ENCODE measurements at places on chromosomes 7 and 10.

- no peak for DNase-seq
These were observed 47.7 kb upstream of the INPP5A start for GRCh38 chr10:132489704-132490534.

GRCh38 chr10:106338486-106338885 lies 826.0 kb downstream of the SORCS1 start:
- no peak for DNase-seq

- no peak for DNase-seq
These were observed 49.7 kb downstream of the UNC5B start for GRCh38 chr10:71262027-71262426.

- DNase-seq = no peak
These were observed 80.3 kb upstream of the RHOBTB1 start for GRCh38 chr10:61024151-61024855.

DNA sequence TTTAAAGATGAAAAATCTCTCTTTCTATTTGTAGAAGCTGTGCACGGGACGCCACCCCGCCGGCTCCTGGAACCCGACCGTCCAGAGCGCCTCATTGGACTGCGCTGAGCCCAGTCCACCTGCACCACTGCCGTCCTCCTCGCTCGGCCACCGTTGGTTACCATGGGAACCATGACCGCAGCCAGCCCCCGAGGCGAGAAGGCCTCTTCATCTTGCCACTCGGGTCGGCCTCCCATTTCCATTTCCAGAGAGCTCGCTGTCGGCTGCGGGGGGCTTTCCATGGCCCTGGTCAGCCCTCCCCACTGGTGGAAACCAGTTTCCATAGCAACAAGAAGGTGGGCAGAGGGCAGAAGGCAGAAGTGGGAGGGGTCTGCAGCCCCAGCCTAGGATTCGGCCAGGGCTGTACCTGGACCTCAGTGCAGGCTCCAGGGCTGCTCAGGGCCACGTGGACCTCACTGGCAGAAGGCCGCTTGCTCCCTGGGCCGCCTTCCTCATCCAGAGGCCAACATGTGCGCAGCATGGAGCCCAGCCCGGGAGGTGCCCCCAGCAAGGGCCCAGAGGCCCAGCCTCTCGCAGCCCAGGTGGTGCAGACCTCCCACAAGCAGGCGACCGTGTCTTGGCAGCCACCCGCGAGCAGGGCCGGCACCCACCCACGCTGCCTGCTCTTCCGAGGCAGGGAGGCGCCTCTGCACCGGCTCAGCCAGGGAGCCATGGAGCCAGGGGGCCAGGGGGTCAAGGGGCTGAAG lies 283.5 kb upstream of the PPP2R2D start:
- DNase-seq = no peak

GRCh38 chr7:117828825-117829224 lies 44.4 kb downstream of the CTTNBP2 start:
- no peak for DNase-seq

DNA sequence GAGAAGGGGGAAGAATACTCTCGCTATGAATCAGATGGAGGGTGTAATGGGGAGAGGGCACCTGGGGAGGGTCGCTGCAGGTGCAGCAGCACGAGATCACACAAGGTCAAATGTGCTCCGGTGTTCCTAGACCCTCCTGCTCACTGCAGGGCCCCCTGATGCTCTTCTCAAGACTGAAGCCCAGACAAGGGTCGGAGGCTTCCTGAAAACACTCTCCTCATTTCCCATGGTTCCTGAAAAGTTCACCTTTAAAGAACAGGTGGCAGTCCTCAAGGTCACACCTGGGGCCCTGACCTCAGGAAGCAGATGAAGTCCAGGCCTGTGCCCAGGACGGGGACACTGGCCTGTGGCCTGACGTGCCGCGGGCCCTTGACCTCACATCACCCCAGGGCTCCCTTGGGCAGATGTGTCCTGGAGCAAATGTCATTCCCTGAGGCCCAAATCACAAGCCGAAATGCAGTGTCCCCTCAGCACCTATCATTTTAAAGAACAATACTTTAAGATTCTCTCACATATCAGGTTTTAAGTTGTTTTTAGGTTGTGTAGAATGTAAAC lies 289.8 kb downstream of the GLRX3 start:
- DNase-seq = no peak

DNA sequence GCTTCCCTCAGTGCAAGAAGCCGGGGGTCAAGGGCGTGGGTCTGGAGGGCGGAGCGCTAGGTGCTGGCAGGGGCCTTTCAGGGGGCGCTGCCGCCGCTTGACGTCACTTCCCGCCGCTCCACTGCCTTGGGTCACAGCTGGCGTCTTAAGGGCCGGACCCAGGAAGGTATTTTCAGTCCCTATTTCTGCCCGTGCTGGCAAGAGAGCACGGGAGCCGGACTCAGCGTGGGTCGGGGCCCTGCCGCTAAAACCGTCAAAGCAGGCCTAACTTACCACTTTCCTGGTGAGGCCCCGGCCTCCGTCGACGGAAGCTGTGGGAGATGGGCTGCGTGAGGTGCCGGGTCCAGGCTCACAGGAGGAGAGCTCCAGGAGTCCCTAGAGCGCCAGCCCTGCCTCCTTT lies 12.0 kb downstream of the VAX1 start:
- DNase-seq = no peak

DNA sequence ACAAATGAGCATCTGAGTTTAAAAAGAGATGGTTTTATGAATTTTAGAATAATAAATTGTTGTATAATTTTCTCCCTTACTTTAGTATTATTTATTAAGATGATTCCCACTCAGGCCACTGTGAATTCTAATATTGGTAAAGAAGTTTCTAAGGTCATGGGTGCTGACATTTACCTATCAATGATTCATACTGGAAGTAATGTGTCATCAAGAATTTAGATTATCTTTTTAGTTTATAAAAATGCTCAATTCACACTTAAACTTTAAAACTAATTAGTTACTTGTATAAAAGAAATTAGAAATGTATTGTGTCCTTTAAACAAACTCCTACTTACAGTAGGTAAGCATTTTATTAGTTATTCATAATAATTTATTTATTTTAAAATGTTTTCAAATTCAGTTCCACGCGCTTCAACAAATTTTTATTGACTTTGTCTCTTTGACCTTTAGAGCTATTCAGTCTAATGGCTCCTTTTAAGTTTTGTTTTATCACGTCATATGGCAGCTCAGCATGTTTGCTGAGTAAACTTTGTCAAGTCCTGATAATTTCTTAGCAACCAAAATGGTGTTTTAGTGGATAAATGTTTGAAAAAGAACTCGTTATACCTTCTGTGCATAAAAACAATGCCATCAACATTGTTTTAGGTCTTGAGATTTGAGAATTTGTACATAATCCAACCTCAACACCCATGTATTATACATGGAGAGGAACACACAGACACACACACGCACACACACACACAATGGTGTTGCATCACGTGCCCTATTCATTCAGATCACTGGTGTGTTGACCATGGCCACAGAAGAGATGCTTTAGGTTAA lies 15.1 kb upstream of the MRC1 start:
- DNase-seq = no peak

DNA sequence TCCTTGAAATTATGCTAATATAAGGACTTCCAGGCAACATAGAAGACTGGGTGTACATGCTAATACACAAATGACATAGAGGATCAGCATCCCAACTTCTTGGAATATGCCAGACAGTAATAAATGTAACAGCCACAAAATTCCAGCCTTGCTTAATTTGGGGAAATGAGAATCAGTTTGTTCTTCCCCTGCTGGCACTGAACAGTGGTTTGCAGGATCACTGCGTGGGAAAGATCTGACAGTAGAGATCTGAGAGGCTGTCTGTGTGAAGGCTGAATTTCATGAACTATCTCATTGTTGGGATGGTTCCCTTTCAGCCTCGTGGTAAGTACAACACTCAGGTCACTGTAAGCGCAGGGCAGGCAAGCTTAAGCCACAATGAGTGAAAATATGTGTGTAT lies 1078.0 kb downstream of the LRMDA start:
- DNase-seq = no peak

- no peak for DNase-seq
These were observed 106.3 kb downstream of the INPP5A start for GRCh38 chr10:132643709-132644526.

DNA sequence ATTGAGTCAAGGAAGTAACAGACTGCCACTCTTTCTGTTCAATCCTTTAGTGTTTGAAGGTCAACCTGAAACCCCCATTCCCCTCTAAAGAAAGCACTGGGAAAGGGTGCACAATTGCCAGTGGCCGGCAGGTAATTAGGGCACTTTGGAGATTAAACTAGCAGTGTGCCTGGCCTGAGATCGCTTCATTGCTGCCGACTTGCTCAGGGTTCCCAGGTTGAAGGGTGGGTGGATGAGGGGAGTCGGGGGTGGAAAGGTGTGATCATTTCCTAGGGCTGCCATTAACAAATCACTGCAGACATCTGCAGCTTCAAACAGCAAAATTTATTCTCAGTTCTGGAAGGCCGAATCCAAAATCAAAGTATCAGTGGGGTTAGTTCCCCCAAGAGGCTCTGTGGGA lies 16.3 kb upstream of the BTBD16 start:
- no peak for DNase-seq

GRCh38 chr7:50959991-50960390 lies 177.3 kb upstream of the GRB10 start:
- DNase-seq = no peak

- no peak for DNase-seq
These were observed 53.4 kb downstream of the DENND2A start for GRCh38 chr7:140587243-140587642.

GRCh38 chr10:17062493-17062892 lies 67.1 kb downstream of the CUBN start:
- DNase-seq = no peak

- no peak for DNase-seq
These were observed 68.9 kb upstream of the CCDC71L start for GRCh38 chr7:106729720-106730385.

- DNase-seq = no peak
These were observed 106.2 kb downstream of the SNX10 start for GRCh38 chr7:26397796-26398426.

DNA sequence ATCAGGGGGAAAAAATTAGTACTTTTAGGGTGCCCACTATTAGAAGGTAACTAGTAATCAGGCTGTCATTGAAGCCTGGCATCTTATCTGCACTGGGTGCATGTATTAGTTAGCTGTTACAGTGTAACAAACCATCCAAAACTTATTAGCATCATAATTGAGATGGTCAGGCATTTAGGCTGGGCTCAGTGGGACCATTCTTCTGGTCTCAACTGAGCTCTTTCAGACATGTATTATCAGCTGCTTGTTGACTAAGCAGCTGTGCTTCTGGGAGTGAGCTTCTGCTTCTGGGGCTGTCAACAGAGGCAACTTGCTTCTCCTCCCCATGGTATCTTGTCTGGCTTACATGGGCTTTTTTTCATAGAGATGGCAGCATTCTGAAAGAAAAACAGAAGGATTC lies 154.0 kb upstream of the ZNF92 start:
- DNase-seq = no peak

DNA sequence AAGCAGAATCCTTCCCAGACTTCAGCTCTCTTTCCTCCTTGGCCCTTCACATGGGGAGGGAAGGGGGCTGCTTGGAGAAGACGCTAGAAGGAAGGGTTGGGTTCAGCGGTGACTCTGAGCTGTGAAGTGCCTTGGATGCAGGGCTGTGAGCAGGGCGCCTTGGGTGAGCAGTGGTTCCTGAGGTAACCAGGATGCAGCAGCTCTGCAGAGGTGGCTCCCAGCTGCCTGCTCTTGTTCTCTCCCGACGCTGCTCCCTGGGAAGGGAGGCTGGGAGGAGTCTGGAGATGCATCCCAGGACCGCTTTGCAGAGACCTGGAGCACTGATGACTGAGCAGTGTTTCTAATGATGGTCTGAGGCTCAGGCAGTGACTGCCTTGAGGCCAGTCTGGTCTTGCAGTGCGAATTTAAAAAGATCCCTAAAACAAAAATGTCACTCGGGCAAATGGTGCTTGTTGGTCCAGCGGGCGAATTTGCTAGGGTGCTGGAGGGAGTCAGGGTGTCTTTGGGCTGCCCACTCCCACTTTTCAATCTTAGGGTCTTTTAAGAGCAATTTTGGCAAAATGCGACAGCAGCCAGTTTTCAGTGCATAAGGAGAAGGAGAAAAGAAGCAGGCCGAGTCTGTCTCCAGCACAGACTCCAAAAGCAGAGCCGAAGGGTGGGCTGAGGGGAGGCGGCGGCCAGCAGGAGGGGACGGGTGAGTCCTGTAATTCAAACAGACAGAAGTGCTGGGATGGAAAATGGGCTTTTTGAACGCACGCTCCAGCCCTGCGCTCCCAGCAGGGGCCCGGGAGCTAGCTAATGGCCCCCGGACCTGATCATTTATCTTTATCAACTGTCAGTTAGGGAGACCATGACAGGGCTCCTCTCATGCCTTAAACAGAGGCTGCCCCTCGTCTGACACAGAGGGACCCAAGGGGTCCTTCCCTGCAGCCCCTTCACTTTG lies 191.2 kb upstream of the SHH start:
- no peak for DNase-seq

GRCh38 chr10:28250782-28251181 lies 52.1 kb downstream of the MPP7 start:
- DNase-seq = no peak

DNA sequence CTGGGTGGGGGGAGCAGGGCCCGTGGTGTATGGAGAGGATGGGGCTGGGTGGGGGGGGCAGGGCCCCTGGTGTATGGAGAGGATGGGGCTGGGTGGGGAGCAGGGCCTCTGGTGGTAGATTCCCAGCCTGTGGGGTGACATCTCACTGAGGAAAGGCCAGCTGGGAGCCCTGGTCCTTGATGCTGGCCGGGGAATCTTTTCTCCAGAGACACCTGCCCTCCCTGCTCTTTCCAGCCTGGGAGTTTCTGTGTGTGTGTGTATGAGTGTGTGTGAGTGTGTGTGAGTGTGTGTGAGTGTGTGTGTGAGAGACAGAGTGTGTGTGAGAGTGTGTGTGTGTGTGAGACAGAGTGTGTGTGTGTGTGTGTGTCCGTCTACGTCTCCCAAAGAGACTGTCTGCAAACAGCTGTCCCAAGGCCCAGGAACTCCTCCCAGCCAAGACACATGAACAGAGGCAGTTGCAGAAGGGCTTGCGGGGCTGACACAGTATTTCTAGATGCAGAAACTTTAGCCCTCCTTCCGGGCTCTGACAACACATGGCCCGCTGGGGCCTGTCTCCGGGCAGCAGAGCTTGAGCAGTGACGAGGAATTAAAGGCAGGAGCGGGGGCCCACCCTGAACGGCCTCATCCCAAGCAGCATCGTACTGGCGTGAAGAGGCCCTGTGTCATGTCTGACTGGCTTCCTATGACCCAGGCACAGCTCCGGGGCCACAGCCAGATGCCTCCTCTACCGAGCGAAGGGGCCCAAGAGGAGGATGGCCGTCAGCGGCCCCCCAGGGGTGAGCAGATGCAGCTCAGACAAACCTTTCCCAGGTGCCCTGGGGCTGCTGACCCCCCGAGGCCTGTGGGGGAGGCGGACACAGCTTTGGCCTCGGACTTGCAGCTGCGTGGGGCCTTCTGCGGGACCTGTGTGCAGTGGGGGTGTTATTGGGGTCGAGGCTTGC lies 24.3 kb downstream of the FAM20C start:
- DNase-seq = no peak

GRCh38 chr10:28593811-28594210 lies 60.9 kb downstream of the WAC start:
- no peak for DNase-seq

Data from activated T-helper 1 cell treated with anti-CD3 and anti-CD28 coated beads, Interleukin-2, amount 50 U/mL, for 16 hours (primary cell).